NCI-H1417 (cell line): ENCODE measurements at places on chromosomes 7 and 10.

DNA sequence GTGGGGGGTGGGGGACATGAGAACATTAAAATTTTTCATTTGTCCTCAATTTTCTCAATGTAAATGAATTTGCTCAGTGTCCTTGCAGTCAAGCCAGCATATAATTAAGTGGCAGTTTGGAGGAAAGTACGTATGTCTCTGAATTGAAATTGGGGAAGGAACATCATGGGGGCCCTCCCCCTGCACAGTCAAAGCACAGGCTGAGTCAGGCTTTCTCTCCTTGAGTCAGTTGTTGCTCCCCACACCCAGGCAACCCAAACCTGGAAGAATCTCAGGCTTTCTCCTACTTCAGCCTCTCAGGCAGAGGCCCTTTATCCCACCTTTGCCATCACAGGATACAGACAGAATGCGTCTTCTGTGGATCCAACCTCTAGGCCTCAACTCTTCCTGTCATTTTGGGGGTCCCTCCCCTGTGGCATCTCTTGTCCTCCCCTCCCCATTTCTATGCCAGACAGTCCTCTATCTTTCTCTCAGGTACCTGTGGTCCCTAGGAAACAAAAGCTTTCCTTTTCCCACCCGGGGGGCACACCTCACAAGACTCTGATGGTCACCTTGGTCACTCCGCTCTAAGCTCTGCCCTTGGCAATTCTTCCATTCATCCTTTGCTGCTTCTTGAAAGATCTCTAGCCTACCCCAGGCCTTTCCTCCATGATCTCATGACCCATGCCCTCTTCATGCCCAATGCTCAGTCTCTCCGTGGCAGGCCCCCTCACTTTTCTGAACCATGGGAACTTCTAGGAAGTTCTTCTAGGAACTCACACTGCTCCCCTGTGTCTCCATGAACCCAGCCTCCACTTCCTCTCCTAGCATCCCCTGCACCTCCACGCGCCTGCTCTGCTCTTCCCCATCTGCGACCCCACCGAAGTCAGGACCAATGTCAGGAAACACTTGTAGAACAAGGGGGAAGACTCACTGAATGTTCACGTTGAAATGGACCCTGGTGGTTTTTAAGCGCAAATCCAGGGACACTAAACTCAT lies 40.4 kb downstream of the CREB3L2 start:
- no peak for DNase-seq

- DNase-seq, result no peak
Measured at GRCh38 chr7:155919391-155920067, 107.3 kb upstream of the SHH start.

GRCh38 chr7:50351267-50351666 lies 46.8 kb downstream of the IKZF1 start:
- no peak for DNase-seq

DNA sequence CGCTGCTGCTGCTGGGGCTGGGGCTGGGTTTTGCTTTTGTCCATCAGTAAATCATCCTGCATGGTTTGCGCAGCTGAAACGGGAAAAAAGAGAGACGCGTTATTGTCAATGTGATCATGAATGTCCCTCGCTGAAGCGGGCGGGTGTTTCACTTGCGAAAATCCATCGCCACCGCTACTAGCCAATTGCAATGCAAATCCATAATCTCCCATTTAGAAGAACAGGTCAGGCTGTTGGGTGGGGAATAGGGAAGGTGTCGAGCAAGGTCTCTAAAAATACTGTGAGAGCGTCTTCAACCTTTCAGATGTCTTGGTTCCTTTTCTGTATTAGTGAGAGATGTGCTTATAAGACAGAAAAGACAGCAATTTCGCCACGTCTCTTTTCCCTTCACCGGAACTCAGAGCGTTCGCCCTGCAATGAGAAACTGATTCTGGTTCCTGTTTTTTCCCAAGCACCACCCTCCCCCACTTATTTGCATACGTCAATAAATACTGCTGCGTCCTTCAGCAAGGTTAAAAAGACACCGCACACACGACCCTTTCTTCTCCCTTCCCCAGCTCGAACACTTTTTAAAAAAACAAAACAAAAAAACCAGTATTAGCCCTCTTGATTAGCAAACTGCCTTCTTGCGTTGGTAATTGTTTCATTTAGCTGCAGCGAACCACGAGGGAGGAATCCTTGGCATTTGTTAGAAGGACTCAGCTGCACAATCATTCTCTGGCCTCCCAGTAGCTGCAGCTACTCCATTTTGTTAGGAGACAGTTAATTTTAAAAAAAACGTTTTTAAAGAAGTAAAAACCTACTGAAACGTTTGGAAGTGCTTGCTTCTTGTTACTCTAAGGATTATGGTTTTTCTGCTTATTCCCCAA lies 50.4 kb downstream of the CPEB3 start:
- DNase-seq, result peak; percentile 83

- DNase-seq, result no peak
Measured at GRCh38 chr10:71081229-71081560, 131.2 kb upstream of the UNC5B start.

DNA sequence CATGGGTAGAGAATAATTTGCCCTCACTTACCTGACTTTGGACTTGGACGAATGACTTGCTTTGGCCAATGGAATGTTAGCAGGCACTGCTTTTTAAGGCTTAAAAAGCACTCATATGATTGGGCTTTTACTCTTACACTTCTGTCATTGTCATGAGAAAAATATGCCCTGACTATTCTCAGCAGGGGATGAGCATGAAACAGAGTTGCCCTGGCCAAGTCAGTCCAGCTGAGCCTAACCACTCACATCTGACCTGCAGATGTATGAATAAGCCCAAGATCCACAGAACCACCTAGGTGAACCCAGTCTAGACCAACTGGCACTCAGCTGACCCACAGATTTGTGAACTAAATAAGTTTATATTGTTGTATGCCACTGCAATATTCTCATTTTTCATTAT lies 573.5 kb downstream of the TNS3 start:
- DNase-seq, result no peak

- DNase-seq, result no peak
Measured at GRCh38 chr10:78328592-78329404, 295.1 kb downstream of the RPS24 start.

- DNase-seq, result no peak
Measured at GRCh38 chr7:1963575-1963974, 269.2 kb downstream of the MAD1L1 start.

- DNase-seq, result peak; percentile 7
Measured at GRCh38 chr10:98646998-98647917, 200.5 kb upstream of the HPS1 start.

- DNase-seq, result no peak
Measured at GRCh38 chr10:82558014-82558607, 683.1 kb downstream of the NRG3 start.

DNA sequence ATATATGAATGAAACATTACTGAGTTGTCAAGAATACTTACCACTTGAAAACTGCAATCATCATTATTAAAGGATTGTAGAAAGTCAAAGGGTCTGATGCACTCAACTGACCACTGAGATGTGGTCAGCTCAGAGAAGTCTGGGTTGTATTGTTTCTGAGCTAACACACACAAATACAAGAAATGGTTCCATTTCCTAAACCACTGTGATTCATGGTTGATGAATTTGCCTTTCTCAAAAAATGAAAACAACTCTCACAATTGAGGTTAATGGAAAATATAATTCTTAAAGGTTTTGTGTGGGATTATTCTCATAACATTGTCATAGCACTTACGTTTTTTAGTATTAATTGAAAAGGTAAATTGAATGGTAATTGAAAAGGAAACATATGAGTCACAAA lies 45.6 kb upstream of the TAS2R16 start:
- DNase-seq, result no peak

GRCh38 chr7:129556607-129557133 lies 54.3 kb downstream of the SMKR1 start:
- DNase-seq, result no peak

GRCh38 chr10:89744026-89744425 lies 42.6 kb downstream of the KIF20B start:
- no peak for DNase-seq

DNA sequence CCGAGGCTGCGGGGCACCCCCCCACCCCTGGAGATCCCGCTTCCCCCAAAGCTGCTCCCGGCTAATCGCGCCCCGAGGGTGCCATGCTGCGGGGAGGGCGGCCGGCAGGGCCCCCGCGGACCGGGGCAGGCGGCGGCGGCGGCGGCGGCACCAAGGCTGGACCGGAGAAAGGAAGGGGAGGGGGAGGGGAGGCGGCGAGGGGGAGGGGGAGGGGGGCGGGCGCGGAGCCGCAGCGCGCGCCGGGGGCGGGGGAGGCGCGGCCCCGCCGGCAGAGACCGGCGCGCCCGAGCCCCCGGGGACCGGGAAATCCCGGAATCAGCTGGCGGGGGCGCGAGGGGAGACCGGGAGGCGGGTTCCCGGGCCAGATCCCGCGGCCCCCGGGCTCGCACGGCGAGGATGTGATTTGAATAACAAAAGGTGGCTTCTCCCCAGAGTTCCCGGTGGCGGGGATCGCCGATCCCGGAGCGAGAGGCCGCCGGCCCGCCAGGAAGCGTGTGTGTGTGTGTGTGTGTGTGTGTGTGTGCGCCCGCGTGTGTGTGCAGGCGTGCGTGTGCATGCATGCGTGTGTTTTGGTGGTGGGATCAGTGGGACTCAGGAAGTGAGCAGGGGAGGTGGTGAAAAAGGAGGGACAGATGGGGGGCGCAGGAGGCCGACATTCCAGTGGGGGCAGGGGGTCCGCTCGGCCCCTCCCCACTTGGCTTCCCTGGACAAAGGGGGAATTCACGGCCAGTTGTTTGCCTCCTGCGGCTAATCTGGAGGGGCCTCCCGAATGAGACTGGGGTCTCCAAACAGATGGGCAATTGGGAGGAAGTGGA lies 99.5 kb downstream of the HIP1 start:
- peak; percentile 81 for DNase-seq

GRCh38 chr7:158676171-158676840 lies 28.3 kb downstream of the NCAPG2 start:
- no peak for DNase-seq

- DNase-seq, result no peak
Measured at GRCh38 chr10:27242473-27242950, 1.9 kb upstream of the ACBD5 start.

- no peak for DNase-seq
Measured at GRCh38 chr10:111209692-111210091, 132.9 kb downstream of the ADRA2A start.

DNA sequence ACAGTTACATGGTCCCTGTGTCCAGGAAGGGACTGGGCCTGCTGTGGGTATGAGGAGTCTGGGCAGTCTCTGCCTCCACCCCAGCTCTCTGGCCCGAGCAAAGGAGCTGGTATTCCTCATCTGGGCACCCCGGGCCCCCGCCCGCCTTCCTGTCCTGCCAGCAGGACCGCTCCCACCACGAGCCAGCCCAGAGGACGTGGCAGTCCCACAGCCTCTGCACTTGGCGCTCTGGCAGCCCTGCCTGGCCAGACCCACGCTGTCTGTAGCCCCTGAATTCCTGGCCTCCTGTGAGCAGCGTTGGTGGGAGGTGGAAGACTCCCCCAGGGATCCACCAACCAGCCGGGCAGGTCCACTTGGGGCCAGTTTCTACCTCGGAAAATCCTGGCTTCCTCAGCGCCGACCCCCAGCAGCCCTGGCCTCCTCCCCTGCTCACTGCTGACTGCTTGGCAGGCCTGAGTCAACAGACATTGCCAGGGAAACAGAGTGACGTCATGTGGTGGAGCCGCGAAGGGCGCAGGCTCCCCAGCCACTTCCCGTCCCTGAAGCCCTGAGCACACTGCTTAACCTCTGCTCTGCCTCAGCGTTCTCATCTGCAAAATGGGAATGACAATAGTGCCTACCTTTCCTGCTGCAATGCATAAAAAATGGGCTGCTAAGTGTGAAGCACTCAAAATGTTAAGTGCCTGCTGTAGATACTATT lies 21.6 kb upstream of the LIMK1 start:
- peak; percentile 49 for DNase-seq

DNA sequence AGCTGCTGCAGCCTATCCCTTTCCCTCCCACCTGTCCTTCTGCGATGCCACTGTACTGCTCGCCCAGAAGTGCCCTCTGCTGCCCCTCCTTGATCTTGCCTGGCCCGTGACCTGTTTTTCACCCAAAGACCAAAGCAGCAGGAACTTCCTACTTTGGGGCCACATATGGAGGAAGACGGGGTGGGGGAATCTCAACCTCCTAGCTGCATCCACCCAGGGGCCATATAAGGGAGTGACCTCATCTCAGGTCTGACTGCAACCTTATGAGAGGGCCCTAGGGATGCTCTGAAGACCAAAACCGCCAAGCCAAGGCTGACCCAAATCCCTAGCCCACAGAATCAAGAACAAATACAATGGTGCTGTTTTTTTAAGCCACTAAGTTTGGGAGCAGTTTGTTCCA lies 15.7 kb downstream of the PRKCQ start:
- DNase-seq, result no peak

- DNase-seq, result peak; percentile 17
Measured at GRCh38 chr10:117968354-117969182, 78.2 kb downstream of the RAB11FIP2 start.

DNA sequence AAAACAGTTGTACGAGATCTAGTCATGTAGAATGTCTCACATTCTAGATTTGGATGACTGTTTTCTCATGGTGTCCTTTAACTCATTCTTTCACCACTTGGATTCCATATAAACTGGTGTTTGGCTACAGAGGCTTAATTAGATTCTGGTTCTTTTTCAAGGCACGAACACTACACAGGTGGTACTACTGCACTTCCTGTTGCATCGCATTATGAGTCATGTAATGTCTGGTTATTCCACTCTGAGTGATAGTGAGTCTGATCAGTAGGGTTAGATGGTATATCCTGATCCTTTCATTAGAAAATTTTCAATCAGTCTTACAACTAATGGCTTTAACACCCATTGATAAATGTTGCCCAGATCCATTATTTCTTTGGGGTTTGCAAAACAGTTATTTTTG lies 11.2 kb upstream of the AKAP9 start:
- no peak for DNase-seq

DNA sequence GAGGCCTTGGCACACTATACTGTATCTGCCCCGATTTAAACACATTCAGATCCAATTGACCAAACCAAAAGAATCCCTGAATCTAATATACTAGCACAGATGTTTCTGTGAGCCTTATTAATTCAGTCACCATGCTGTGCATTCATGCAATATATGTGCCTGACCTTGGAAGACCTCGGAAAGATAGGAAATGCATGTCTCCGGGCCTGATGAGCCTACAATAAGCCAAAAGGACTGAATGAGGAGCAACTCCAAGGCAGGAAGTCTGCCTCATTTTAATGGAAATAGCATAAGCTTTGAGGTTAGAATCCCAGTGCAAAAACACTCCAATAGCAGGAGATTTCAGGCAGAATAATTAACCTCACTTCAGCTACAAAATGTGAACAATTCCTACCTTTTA lies 316.7 kb downstream of the LRRTM3 start:
- DNase-seq, result no peak
